ENCODE measurements at places on chromosomes 2 and 18. TPM values are rescaled to one million over a fixed set of nuclear protein-coding genes. Genes with fewer than 3 reads are reported as not detected.

GRCh38 chr2:10774394-10774793 lies 38.2 kb downstream of the PDIA6 start:
- DNase-seq: no peak

GRCh38 chr2:189466656-189467055 lies 25.4 kb downstream of the WDR75 start:
- no peak for DNase-seq

DNA sequence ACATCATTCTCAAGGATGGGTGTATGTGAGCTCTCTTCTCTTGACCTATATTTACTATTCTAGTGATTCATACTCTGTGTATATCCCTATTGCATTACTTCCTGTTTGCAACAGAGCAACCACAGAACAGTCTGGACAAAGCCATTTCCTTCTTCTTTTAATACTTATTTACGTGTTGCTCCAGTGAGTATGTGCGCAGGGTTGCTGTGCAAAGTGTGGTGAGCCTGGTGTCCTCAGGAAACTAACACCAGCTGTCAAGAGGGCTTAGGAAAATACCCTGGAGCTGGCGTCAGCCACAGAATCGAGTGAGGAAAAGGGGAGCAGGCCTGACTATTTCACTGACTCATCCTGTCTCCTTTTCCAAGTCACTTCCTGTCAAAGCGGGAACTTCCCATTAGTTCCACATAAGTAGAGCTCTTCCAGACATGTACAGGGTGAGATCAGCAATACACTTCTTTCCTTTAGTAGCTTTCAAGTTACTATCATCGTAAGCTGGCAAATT lies 214.1 kb upstream of the COPS8 start:
- no peak for DNase-seq

Gene DQX1
- not detected for total RNA-seq

Gene PLEK
- 4.9 TPM for total RNA-seq

Gene CENPA
- not detected for total RNA-seq

Data from uterus (tissue), 4 donors.